ENCODE measurements at places on chromosomes 4 and X.

GRCh38 chr4:15254236-15254880 is 173.5 kb upstream of the C1QTNF7 start:
- DNase-seq: no peak

DNA sequence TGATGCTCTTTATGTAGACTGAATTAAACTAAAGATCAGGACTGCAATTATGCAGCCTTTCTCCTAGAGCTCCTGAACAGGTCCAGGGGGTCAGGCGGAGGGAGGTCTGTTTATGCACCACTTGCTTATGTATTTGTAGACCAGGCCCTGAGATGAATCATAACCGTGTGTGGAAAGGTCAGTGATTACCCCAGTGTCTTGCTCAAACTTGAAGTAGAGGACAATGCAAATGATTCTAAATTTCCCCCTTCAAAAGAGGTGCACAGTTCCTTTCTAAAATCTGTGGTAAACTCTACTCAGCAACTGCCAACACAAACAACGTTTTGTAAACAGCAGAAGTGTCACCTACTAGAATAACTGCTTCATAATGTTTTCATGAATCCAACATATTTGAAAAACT is 13.0 kb upstream of the TBC1D9 start:
- no peak for DNase-seq

GRCh38 chr4:83390944-83391343 is 56.3 kb upstream of the HPSE start:
- no peak for DNase-seq

GRCh38 chr4:163300445-163300844 is 32.0 kb downstream of the NPY1R start:
- no peak for DNase-seq

DNA sequence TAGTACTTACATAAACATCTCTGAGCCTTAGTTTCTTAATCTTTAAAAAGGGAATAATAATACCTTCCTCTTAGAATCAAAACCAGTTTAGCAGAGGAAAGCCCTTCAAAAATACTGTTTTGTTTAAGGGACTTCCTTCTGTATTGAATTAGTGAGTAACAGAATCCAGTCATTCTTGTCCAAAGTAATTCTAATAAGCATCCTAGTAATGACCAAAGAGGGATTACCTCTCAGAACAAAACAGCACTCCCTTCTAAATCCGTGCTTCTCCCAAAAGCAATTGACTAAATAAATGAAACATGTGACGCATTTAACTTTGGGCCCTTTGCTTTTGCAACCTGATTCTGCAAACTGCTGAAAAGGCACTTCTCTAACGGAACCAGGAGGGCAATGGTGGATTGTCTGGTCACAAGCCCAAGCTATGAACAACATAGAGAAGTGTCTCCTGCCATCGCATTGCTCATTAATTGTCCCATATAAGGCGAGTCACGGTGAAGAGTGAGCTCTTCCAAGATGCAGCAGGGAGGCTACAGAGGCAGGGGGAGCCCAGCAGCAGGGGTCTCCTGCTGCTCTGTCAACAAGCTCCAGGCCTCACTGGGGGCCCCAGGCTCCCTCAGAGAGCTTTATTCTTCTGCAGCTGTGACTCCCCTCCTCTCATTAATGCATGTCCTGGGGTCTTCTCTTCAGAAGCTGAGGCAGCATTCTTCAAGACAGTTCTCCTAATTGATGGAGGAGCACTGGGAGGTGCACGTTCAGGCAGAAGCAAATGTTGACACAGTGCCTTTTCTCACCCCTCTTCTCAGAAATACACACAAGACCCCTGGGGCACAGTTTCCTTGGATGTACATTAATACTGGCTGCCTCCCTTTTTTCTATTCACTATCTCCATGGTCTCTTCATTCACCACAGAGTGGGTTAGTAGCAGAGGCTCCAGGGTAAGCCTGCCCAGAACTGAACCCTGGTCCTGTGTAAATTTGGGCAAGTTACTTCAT is 419.6 kb upstream of the RASGEF1B start:
- no peak for DNase-seq

GRCh38 chrX:67953658-67954057 is 409.8 kb downstream of the AR start:
- no peak for DNase-seq

- DNase-seq: no peak
Observed at GRCh38 chrX:47248576-47248975, 15.8 kb downstream of the USP11 start.

DNA sequence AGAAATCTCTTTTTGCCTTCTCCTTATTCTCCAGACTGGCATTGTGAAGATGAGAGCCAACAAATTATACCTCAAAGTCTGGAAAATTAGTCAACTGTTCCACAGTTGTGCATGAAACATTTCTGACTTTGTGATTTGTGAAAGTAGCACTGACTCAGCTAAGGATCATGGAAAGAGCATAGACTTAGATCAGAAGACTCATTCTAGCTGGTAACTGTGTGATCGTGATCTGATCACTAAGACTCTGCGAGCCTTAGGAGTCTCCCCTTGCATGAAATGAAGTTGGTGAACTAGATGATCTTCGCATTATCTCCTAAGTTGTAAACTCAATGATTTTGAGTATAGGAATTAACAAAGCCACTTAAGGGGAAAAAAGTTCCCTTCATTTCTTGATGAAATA is 668.1 kb downstream of the RPA4 start:
- no peak for DNase-seq

GRCh38 chr4:34845926-34846325 is 1398.4 kb downstream of the ARAP2 start:
- no peak for DNase-seq

DNA sequence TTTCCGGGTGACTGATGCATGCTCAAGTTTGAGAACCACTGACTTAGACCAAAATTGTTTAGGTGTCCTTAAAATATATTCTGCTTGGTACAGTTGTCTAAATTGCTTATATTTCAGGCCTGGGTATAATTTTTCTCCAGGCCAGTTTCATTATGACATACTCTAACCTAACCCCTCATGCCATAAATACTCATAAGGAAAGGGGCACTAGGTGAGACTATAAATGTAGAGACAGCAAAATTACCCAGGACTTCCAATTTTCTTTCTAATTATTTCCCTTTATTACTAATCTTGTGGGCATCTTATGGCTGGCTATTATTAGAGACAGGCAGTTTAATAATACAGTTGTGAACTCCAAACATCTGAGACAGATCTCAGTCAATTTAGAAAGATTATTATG is 150.2 kb downstream of the RRAGB start:
- DNase-seq: no peak

DNA sequence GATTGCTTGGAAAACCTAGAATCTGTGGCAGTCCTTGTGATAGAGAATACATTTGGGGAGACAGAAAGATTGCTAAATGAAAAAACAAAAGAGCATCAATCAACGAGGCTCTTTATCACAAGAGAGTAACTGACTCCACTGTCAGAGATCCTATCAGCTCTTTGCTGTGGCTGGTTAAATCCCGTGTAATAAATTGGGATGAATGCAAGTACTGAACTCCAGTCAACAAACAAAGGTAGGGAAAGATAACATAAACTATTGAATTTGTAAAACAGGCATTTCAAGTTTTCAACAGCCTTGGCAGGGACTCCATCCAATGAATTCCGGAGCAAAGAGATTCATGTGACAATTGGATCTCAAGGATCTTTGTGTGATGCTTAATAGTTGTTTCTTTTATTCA is 21.3 kb downstream of the MMRN1 start:
- no peak for DNase-seq

DNA sequence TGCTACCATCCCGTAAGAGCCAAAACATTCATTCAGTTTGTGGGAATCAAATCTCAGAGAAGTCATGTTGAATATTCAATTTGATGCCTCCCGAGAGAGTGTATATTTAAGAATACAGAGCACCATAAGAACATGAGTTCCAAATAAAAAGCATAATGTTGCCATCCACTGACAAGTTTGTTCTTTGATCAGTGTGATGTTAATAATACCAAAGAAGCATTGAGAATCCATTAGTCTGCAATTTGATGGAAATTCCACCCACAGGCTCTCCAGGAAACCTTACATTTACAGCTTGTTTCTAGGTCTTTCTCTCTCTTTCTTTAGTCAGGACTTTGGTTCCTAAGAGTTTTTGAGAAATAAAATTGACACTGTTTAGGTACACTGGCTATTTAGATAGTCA is 200.6 kb upstream of the SFRP2 start:
- DNase-seq: no peak

DNA sequence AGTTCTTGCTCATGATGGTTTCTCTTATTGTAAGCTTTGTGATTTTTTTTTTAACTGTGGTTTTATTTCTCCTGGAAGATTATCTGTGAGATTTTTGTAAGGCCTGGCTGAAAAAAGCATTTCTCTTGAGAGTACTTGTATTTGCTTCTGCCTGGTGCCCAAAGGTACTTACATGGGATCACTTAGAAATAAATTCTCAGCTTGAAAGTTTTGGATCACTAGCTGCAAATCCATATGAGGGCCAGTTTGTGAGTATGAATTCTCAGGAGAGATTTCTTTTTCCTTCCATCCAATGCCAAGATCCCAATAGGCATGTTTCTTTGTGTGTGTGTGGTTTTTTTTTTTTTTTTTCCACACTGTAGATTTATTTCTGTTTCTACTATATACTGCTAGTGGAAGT is 1884.7 kb upstream of the PCDH7 start:
- DNase-seq: no peak
